CD8-positive, alpha-beta T cell (primary cell): ENCODE measurements at places on chromosomes 3 and 15.

- DNase-seq, result no peak
Observed at GRCh38 chr3:196192524-196193051, 18.6 kb downstream of the ZDHHC19 start.

DNA sequence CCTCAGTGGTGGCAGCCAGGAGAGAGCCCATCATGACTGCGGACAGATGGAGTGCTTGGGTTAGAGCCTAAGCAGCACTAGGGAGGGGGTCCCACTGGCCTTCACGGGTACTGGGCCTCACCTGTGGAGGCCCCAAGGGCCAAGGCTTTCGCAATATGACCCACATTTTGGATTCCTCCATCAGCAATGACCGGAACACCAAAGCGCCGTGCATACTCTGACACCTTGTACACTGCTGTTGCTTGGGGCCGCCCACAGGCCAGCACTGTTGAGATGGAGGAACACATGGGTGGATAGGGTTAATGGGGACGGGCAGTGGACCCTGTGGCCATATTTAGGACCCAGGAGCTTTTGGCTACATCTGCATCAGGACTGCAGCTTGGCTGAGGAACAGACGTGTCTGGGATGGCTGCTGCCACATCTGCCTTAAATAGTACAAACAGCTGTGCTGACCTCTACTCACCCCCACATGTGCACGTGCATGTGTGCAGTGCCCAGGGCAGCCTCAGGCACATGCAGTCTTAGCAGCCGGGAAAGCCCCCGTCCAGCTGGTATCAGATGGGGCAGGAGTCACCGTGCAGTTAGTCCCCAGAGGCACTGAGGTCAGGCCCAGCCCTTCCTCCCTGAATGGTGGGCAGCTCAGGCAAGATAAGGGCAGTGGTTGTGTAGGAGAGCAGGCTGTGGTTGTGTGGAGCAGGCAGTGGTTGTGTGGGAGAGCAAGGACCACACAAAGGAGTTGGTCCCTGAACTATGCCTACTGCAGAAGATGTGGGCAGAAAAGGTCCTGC is 3.3 kb downstream of the NDUFAF3 start:
- peak; percentile 13 for DNase-seq

DNA sequence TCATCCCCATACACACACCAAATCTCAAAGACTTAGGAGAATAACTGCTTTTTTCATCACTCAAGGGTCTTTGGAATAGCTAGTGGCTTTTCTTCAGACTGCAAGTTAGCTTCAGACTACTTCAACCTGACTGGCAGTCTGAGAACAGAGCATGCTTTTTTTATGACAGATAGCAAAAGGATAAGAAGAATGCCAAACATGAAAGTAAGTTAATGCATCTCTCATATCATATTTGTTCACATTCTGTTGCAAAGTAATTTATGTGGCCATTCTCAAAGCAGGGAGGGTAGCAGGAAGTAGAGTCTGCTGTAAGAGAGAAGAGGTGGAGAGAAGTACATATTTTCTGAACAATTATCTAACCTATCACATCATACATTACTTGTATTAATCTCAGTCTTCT is 544.4 kb downstream of the ZPLD1 start:
- no peak for DNase-seq

DNA sequence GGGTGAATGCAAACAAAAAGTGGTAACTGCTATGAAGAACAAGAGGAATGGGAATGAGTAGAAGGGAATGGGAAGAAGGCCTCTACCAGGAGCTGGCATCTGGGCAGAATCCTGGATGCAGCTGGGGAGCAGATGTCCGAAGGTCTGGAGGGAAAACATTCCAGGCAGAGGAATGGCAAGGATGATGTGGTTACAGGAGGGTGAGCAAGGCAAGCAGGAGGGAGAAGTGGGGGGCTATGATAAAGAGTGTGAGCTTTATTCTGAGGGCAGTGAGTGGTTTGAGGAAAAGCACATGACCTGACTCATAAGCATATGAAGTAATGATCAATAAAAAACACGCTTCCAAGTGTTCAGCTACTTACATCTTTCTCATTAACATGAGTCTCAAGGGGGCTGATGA is 17.1 kb downstream of the SKIC8 start:
- DNase-seq, result no peak

DNA sequence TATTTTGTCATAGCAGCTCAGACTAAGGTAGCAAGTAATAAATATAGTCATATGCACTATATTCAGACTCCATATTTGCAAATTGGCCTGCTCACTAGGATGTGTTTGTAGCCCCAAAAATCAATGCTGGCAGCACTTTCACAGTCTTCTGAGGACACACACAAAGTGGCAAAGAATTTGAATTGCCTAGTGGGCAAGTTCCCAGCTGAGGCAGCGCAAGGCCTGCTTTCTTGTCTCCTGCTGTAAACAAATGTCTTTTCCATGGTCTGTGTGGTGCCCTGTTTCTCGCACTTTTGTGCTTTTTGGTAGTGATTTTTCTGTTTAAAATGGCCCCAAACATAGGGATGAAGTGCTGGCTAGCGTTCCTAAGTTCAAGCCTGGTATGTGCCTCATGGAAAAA is 416.0 kb downstream of the OCA2 start:
- no peak for DNase-seq

- no peak for DNase-seq
Observed at GRCh38 chr3:185257334-185257733, 3.5 kb upstream of the EHHADH start.

GRCh38 chr3:149820183-149820582 is 7.2 kb downstream of the RNF13 start:
- DNase-seq, result no peak

- DNase-seq, result no peak
Observed at GRCh38 chr15:89630260-89630659, 25.0 kb downstream of the KIF7 start.

- DNase-seq, result no peak
Observed at GRCh38 chr3:195570344-195570743, 13.4 kb downstream of the APOD start.

DNA sequence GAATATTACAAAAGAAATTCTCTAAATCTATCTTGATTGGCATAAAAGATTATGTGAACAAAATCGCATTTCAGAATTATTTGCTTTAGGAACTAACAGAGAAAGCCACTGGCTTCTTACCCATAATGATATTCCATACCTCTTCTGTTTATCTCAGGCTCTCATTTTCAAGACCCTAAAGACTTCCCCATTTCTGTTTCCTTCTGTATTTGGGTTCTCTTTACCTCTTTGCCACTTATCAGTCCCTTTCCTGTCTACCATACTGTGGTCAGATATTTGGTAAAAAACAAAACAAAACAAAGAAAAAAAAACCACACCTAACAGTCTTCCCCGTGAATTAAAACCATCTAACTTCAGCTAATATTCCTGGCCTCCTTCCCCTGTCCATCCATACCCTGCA is 108.5 kb downstream of the LRRC28 start:
- DNase-seq, result no peak

- DNase-seq, result no peak
Observed at GRCh38 chr3:116000311-116000710, 377.0 kb downstream of the GAP43 start.

DNA sequence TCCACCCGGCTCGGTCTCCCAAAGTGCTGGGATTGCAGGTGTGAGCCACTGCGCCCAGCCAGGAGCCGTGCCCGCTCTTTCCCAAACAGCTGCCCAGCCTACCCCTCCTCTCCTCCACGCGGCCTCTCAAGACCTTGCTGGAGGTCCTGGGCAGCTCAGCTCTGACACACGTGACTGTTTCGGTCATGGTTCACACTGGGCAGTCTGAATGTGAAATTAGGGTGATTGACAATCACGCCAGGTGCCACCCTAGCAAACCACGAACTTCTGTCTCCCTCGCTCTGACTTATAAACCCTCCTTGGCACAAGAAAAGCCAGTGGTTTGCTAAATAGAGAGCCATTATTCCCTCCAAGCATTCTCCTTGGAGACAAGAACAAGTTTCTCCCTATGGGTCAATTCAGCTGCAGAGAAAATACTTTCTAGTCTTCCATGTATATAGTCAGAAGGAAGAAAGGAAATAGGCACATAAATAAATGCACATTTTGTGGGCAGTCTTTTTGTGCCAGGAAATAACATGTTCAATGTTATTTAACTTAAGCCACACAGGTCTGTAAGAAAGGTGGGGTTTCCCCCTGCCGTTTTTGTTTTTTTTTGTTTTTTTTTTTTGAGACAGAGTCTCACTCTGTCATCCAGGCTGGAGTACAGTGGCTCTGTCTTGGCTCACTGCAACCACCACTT is 121.9 kb upstream of the MEF2A start:
- DNase-seq, result no peak

DNA sequence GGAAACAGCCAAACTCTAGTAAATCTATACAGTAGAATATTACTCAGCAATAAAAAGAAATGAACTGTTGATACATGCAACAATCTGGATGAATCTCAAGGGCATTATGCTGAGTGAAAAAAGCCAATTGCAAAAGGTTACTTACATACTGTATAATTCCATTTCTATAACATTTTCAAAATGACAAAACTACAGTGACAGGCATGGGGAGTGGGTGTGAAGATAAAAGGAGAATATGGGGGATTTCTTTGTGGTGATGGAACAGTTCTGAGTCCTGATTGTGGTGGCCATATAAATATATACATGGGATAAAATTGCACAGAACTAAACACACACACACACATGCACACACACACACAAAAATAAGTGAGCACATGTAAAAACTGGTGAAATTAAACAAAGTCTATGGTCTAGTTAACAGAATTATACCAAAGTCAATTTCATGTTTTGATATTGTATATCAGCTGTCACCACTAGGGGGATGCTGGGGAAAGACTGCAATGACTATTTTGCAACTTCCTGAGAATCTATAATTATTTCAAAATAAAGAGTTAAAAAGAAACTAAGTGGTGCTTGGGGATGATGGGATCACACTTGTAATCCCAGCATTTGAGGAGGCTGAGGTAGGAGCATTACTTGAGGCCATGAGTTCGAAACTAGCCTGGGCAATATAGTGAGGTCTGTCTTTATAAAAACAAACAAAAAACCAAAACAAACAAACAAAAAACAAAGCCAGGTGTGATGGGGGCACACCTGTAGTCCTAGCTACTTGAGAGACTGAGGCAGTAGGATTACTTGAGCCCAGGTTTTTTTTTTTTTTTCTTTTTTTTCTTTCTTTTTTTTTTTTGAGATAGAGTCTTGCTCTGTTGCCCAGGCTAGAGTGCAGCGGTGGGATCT is 66.0 kb downstream of the SPTSSB start:
- no peak for DNase-seq

DNA sequence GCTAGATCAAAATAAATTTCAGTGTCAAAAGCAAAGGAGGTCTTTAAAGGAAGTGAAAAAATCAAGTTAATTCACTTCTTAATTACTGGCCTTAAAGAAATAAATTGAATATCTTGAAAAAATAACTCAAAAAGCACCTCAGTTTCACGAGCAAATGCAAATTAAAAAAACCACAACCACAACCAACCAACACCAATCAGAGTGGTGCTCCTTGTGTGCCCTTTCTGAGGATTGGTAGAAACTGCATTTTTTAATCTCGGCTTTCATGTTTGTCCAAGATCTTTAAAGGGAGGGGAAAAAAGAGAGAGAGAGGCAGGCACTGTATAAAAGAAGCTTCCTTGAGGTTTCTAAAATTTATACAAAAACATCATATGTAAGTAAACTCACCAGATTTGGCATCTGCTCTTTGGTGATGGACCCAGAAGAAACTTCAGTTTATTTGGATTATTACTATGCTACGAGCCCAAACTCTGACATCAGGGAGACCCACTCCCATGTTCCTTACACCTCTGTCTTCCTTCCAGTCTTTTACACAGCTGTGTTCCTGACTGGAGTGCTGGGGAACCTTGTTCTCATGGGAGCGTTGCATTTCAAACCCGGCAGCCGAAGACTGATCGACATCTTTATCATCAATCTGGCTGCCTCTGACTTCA is at the start of gene GPR15:
Gene GPR15, plus strand, starts transcription at position 357 of the 653 bp plus-strand sequence. Its CDS starts 56 bp downstream, at position 413.
- peak; percentile 34 for DNase-seq
